ENCODE measurements at places on chromosomes 13 and 19.

DNA sequence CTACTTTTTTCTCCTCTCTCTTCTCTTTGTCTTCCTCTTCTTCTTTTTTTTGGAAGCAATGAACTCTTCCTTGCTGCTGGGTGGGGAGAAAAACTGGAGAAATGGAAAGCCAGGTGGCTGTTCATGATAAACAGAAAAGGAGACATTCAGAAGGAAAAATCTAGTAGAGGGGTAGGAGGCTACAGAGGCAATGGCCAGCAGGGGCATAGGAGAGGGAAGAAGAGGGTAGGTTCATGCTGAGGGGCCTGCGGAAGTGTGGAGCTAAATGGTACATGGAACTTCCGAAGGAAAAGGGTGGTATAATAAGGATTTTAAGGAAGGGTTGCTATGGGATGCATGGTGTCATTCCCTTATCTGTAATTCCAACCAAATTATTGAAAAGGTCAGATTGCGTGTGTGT lies 17.5 kb upstream of the HS6ST3 start:
- no peak for DNase-seq

GRCh38 chr19:45508417-45508860 lies 1.2 kb downstream of the VASP start:
- DNase-seq = no peak

GRCh38 chr13:25939961-25940687 lies 111.7 kb downstream of the SHISA2 start:
- DNase-seq = no peak

GRCh38 chr13:107900775-107901174 lies 314.6 kb downstream of the LIG4 start:
- DNase-seq = no peak

DNA sequence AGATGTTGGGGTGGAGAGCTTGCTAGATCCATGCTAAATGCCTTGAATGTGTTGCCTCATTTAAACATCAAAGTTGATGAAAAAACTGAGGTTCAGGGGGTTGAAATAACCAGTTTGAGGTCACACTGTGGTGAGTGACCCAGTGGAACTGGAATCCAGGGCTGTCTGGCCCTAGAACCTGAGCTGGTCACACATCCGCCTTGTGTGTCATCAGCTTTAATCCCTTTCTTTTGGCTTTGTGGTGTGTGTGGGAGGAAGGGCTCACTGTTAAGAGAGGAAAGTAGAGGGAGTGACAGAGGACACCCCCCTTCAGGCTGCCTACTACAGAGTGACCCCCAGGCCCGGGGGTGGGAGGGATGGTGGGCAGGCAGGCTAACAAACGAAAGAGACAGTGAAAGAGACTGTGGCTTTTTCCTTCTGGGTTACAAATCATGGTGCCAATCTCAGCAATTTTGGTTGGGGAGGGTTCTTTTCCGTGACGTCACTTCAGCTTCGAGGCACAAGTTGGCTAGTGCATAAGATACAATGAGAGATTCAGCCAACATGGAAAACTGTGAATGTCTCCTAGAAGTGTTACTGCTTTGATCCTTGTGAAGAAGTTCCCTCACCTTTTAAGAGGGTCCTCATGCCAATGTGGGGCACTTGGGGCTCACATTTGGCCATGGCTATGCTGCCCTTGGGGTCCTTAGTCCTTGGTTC lies 164.9 kb downstream of the DLEU7 start:
- DNase-seq = no peak

- no peak for DNase-seq
Observed at GRCh38 chr13:75399168-75399878, 82.6 kb downstream of the TBC1D4 start.

DNA sequence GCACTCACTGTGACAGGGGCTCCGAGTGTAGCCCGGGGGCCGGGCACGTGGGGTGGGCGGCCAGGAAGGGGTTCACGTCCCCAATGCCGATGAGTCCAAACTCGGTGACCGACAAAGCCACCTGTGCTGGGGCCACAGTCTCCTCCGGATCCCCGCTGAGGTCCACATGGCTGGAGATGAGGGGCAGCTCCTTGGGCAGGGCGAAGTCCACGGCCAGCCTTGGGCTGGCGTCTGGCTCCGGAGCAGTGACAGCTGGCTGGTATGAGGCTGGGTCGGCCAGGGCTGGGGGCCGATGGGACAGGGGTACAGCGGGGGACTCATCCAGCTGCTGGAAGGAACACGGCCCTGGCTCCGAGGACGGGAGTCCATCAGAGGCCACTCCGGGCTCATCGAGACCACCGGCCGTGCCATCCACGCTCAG lies 15.9 kb upstream of the PLPP2 start:
- DNase-seq = no peak

DNA sequence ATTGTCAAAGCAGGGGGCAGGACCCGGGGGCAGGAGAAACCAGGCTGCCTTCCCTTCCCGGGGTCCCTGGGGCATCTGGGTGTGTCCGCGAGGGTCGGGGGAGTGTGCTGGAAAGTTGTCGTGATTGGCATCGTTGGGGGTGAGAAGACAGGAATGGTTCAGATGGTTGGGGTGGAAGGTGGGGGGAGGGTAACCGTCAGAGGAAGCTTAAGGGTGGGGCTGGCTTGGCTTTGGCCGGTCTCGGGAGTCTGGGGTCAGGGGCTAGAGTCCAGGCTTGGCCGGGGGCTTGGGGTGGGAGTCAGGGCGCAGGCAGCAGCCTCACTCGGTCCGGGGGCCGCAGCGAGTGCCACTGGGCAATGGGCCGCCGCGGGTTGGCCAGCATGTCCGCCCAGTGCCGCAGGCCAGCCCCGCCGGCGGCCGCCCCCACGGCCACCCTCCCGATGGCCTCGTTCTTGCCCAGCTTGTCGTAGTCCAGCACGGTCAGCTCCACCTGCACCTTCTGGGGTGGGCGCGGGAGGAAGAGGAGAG lies 6.8 kb upstream of the DNAAF3 start:
- no peak for DNase-seq

GRCh38 chr13:51895906-51896888 lies 34.4 kb downstream of the CCDC70 start:
- DNase-seq = no peak
